ENCODE measurements at places on chromosomes 6 and 20.

DNA sequence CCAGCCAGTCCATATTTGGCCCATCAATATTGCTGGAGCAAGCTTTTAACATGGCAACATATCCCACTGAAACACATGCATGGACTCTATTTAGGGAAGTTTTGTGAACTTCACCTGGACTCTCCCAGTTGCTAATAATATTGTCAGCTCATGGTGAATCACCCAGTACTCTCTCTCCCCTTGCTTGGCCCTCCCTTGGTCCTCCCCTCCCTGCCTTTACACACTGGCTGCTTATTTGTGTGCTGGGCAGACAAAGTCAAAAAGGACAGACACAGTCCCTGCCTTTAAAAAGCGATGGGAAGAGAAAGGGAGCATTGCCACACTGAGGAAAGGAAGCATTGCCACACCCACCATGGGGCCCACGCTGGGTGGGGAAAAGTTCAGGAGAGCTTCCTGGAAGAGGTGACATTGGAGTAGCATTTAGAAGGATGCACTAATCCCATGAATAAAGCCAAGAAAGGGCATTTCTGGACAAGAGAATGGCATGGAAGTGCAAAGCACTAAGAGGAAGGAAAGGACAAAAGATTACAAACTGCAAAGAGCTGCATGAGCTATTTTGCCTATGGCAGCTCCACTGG lies 143.4 kb upstream of the EXOC2 start:
- DNase-seq, result no peak

GRCh38 chr6:136593748-136594490 lies 43.7 kb upstream of the MAP7 start:
- peak; percentile 83 for DNase-seq

GRCh38 chr6:44110005-44110676 lies 17.1 kb downstream of the MRPL14 start:
- no peak for DNase-seq

DNA sequence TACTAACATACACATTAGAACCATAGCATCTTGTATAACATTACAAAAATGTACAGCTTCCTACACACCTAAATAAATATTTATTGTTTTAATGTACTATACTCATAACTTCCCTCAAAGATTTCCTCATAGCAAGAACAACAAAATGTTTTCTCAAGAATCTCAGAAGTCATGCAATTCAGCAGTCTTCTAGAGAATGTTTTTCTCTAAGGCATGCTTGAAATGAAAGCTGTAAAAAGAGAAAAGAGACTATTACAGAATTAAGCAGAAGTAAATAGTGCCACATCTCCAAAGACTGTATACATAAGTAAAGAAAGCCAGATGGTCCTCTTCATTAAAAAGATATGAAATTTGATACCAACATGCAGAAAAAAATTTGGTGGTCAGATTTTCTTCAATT lies 672.2 kb downstream of the EPM2A start:
- DNase-seq, result no peak

DNA sequence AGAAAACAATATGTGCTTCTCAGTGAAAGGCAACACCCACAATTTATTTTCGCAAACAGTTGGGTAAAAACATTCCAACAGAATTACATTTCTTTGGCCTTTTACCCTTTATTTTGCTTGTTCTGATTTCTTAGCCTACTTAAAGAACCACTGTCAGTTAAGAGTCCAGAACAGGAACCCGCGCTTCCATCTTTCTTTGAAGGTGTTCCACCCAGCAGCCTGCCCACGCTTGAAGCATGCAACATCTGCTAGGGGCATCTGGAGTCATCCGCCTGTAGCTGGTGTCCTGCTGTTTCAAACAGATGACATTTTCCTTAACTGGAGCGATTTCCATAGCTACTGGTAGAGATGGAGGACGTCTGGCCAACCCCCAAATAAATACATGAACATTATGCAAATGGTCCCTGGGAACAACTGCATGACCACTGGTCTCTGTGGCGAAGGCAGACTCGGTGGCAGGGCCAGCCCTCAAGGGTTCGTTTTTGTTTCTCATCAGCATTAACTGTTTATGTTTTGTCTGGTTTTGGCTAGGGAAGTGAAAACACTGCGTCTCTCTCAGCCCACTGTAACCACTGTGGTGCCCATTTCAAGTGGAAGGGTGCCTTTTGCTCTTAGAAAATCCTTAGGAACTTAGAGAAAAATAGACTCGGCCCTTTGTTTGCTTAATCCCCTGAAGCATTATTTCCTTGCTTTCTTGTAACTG lies 51.6 kb downstream of the LAMA4 start:
- no peak for DNase-seq

DNA sequence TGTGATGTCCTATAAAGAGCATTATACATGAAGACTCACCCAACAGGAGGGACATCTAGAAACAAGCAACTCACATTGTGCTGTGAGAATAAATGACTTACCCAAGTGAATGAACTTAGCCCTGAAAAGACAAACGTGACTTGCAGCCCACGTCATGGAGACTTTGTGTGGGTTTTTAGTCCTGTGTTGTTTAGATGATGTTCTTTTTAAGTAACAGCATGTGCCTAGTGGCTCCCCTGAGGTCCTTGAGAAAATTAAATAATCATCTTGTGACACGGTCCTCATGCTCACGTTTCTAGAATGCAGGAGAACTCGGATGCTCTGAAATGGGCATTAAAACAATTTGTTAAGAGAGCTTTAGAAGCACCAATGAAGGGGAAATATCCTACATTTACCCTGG lies 165.1 kb downstream of the SASH1 start:
- no peak for DNase-seq

- no peak for DNase-seq
These were observed 22.3 kb downstream of the TPBG start for GRCh38 chr6:82385961-82386360.

DNA sequence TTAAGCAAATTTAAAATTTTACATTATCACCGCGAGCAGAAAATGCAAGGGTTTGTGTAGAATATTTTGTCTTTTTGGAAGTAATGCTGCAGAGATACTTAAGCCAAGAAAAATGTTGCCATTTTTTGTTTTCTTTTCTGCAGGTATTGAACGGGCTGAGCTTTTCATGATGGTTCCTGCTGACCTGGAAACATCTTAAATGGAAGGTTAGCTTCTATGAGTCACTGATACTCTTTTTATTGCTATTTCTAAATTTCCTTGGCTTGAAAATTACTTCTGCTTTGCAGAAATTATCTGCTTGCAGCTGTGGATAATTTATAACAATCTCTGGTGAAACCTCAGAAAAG lies 12.7 kb downstream of the SYTL3 start:
- no peak for DNase-seq

GRCh38 chr6:106451439-106451838 lies 90.9 kb downstream of the CRYBG1 start:
- DNase-seq, result no peak

GRCh38 chr20:63826753-63827152 lies 4.3 kb downstream of the ZBTB46 start:
- DNase-seq, result no peak

GRCh38 chr20:32507998-32508774 lies 76.9 kb downstream of the NOL4L start:
- DNase-seq, result no peak

DNA sequence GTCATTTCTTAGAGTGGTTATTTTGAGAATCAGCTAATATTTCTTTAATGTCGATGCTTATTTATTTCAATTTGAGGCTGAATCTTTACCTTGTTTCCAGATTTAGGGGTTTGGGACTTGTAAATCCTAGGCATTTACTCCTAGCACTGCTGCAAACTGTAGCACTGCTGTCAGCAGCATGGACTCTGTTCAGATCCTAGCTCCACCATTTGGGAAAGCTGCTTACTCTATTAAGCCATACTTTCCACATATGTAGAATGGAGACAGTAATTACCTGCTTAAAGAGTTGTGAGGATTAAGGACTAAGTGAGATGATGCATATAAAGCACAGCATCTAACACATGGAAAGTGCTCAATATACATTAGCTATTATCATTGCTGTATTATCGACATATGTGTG lies 28.7 kb downstream of the TMEM242 start:
- DNase-seq, result no peak

- no peak for DNase-seq
These were observed 47.0 kb downstream of the FBXL4 start for GRCh38 chr6:98900706-98901105.

DNA sequence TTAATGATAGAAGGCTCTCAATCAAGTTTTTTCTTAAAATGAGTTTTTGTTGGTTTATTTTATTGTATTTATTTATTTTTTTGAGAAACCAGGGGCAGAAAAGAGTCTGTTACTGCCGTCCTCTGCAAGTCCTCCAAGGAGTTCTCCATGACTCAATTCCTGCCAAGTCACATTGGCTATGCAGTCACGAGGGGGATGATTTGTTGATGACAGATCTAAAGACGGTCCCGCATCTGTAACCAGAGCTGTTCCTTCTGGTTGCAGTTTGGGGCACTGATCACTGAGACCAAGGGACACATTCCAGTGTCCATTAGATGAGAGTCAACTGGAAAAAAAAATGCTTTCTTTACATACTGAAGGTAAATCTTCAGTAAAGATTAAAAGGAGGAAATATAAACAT lies 13.9 kb upstream of the TSHZ2 start:
- no peak for DNase-seq

GRCh38 chr6:36783603-36784375 lies 55.5 kb downstream of the CPNE5 start:
- DNase-seq, result no peak

GRCh38 chr6:152453421-152453820 lies 183.7 kb downstream of the SYNE1 start:
- no peak for DNase-seq

GRCh38 chr6:39608652-39609345 lies 116.4 kb downstream of the KIF6 start:
- DNase-seq, result no peak

DNA sequence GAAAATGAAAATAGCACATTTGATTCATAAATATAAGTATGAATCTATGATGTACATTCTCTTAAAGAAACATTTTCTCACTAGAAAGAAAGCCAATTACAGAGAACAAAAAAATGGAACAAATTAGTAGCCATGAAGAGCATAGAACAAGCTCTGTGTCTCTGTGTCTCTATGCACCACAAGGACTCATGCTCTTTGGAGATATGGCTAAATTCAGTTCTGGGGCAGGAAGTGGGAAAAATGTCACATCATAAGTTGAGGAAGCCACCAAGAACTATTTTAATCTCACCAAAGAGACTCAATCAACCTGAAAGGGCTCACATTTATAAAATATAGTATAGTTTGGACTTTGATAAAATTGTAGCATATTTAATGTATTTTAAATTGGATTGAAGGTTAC lies 1259.8 kb upstream of the GJE1 start:
- DNase-seq, result no peak

DNA sequence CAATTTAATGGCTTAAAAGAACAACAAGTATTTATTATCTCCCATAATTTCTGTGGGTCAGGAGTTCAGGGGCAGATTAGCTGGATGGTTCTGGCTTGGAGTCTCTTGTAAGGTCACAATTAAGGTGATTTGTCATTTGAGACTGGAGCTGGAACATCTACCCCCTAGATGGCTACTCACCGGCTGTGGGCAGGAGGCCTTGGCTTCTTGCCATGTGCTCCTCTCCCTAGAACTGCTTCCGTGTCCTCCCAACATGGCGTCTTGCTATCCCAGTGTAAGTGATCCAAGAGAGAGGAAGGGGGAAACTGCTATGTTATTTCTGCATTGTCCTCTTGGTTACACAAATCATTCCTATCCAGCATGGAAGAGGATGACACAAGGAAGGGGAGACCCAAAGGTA lies 210.2 kb upstream of the ECI2 start:
- DNase-seq, result no peak

- DNase-seq, result no peak
These were observed 142.7 kb upstream of the EXOC2 start for GRCh38 chr6:835476-836160.

- DNase-seq, result peak; percentile 48
These were observed 3.1 kb upstream of the CABLES2 start for GRCh38 chr20:62409931-62410745.

DNA sequence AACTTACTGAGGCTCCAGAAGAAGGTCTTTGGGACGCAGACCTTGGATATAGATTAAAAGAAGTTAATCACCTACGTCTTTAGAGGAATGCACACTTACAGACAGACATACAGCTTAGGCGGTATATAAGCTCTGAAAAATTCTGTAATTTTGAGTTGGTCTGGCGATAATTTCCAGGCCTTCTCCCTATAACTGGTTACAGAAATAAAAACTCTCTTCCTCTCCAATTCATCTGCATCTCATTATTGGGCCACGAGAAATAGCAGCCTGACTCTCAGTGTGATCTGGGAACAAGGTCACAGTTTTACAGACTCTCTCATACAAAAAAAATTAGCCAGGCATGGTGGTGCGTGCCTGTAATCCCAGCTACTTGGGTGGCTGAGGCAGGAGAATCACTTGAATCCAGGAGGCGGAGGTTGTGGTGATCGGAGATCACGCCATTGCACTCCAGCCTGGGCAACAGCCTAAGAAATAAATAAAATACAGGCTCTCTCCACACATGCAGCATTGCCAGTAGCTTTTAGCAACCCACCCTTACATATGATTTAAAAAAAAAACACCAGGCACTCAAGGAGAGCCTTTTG lies 4.7 kb downstream of the ZBTB24 start:
- no peak for DNase-seq

GRCh38 chr6:88177961-88178464 lies 11.9 kb upstream of the CNR1 start:
- no peak for DNase-seq

GRCh38 chr6:133761706-133762105 lies 127.2 kb upstream of the TCF21 start:
- DNase-seq, result no peak

- DNase-seq, result no peak
These were observed 88.1 kb downstream of the HMGCLL1 start for GRCh38 chr6:55490871-55491270.

DNA sequence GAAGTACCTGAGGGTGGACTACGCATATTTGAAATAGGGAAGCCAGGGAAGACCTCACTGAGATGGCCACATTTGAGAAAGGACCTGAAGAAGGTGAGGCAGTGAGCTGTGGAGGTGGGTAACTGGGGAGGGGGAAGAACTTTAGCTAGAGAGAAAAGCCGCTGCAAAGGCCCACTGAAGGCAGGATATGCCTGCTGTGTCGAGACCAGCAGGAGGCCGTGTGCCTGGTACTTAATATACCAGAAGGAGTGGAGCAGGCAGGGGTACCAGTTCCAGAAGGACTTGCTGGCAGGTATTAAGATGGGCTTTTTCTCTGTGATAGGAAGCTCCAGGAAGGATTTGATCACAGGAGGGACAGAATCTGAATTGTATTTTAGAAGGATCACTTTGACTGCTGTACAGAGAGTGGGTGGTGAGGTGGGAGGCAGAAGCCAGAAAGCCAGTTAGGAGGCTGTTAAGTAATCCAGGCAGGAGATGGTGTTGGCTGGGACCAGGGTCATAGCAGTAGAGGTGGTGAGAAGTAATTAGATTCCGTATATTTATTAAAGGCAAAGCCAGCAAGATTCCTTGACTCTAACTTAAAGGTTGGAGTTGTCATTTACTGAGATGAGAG lies 54.2 kb upstream of the FANCE start:
- no peak for DNase-seq

DNA sequence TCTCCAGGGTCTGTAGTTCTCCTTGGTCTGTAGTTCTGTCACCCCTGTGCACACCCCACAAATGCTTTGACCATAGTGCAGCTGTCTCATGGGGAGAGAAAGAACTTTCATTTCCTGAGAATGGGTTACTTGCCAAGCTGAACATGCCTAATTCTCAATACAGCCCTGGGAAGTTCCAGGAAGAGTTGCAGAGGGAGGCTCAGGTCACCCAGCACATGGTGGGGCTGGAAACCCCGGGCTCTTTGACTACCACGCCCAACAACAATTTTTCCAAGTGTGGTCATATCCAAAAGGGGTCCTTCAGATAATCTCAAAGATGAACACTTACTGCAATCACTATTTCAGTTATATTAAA lies 2.2 kb upstream of the PTPRA start:
- peak; percentile 23 for DNase-seq
